ENCODE measurements at places on chromosomes 7 and 10.

DNA sequence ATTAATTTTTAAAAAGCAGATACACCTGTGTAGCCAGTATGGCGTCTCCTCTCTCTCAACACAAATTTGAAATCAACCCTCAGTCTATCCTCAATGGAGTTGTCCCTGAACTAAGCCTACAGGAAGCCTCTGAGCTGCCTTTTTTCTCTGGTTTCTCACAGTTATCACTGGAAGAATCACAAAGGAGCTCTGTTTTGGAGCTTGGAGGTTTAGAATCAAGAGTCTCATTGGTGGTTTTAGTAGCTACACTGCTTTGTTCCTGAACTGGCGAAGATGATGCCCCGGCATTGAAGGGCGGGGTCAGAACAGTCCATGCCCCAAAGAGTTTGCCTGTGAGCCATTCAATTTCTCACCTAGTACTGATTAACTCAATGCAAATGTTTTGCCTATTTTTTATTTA, 16.1 kb upstream of the BTRC start:
- no peak for DNase-seq

DNA sequence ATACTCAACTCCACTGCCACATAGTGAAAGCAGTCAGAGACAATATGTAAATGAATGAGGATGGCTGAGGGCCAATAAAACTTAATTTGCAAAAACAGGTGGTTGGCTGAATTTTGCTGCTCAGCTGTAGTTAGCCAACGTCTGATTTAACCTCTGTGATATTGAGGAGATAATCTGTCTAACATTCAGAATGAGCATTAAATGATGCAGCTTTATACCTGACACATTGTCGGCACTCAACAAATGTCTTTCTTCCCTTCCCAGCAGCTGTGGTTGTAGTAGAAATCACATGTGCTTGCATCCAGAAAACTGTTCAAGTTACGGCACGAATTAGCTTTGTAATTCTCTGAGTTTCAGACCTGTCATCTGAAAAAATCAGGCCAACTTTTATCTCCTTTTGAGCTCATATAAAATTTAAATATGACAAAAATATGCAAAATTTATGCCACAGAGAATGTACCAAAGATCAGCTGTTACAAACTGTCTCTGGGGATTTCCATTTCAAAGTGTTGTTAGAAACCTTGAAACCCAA, 1239.7 kb downstream of the GATA3 start:
- no peak for DNase-seq

- no peak for DNase-seq
Measured at GRCh38 chr7:78170815-78171214, 372.2 kb downstream of the PHTF2 start.

DNA sequence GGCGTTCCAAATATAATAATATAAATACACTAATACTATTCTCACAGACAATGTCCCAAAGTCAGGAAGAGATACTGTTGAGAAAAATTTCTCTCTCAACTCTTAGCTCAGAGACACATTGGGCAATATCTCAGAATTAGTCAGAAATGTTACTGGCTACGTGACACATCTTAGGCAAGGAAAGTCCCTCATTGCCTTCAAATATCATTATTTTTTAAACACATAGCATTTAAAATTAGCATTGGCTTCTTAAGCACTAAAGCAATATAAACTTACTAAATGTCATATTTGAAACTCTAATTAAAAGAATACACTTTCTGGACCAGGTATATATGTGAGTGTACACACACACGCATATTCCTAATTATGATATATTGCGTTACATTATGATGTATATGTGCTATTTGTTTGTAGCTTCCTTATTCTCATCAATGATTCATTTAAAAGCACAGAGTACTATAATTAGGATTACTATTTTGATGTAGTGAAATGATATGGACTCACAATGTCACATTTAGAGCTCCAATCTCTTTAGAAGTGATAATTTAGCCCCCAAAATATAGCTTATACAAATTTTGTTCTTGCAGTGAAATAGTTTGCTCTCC, 255.8 kb downstream of the TWIST1 start:
- no peak for DNase-seq

DNA sequence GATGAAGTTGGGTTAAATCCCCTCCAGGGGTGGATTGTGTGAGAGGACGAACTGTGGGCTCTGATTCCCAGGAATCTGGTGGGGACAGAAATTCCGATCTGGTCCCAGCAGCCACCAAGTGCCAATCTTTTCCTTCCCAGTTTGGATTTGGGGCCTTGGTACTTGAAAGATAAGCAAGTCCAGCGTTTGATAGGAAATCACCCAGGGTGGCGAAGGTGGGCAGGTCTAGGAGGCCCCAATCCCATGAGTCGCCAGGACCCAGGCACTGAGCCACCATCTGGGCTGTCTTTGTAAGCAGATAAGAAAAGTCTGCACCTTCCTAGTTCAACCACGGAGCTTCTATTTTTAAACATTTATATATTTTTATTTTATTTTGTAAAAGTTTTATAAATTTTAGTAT, 122.6 kb upstream of the LSM8 start:
- DNase-seq = no peak

DNA sequence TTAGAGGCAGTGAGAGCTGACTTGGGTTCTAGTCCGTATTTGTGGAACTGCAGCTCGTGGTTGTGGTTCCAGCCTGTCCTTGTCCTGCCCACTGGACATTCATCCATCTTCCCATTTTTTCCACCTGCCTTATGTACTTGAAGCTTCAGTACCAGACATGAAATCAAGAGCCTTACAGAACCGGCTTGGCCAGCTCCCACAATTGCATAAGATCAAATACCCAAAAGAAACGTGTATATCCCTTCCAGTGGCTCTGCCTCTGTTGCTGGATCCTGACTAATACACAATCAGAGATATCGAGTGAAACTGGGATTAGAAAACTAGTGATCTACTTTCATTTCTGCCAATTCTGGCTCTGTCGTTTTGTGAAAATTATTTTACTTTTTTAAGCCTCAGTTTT, 23.8 kb upstream of the LIPA start:
- DNase-seq = no peak

DNA sequence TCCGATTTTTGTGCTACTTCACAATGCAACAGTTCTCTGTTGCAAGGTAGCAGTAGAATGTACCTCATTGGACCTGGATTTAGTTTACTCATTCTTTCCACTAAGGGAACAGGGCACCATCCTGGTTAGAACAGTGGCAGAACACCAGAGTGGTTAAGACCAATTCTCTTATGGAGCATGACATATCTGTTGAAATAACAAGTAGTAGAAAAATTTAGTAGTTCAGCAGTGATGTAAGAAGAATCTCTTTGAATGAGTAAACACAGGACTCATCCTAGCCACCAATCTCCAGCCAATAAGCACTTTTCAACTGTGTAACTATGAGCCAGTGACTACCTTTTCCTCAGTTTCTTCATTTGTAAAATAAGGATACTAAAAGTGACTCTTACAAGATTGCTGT, 2.4 kb downstream of the ANKRD22 start:
- DNase-seq = no peak

GRCh38 chr10:123270221-123270620, 116.0 kb downstream of the BUB3 start:
- DNase-seq = no peak

DNA sequence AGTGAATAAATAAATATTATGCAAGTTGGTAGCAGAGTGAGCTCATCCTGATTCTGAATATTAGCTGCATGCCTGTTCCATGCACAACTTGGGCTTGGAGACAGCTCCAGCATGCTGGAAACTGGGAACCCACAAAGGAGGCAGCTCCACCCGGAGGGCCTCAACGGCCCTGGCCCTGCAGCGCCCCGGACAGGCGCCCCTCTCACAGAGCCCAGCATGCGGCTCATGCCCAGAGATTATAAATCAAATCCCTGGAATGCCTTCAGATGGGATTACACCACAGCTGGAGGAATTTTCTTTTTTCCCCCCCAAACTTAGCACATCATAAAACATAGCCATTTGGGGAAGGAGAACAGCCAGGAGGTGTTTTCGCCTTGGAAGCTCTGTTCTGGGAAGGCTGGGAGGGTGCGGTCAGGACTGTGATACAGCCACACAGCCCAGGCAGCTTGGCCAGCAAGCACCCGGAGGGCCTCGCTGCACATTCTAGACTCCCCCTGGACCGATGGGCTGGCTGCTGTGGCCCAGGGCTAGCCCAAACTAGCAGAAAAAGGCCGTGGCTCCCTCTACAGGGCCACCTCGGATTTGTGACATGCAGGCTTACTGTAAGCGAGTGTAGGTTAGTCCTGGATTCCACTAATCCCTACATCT, 102.4 kb downstream of the PTPN20 start:
- no peak for DNase-seq

GRCh38 chr10:119714484-119714816, 11.4 kb upstream of the INPP5F start:
- DNase-seq = no peak

GRCh38 chr10:5274795-5275194, 78.2 kb downstream of the AKR1C4 start:
- no peak for DNase-seq

DNA sequence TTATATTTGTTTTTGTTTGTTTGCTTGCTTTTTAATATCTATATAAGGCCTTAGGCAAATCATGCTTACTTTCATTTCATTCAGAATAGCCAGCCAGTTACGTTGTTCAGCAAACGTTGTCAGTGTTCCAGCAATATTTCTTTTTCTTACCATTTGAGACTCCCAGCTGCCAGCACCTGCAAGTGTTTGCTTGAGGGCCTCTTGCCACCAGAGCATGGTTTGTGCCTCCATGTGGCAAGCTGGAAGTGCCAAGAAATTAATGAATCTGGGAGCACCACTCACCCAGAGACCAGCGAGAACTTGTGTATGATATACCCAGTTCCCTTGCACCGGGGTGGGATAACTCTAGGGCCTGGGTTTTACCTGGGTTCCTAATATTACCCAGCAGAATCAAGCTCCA, 177.1 kb upstream of the CSTF2T start:
- DNase-seq = no peak

DNA sequence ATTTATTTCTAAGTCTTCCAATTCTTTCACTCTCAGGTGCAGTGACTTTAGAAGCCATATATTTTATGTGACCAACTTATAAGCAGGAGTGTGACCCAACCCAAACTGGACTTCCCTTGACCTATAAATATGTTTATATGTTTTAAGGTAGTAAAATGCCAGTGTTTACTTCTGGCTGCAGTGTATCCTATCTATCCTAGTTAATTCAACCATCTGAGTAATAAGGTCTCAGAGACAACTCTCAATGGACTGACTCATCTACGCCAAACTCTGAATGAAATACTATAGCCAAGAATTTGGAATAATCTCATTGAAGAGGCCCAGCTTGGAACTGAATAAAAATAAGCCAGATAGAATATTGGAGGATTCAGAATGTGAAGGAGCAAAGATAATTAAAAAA, 544.5 kb upstream of the SORCS1 start:
- no peak for DNase-seq

GRCh38 chr10:100717166-100717565, 28.2 kb upstream of the PAX2 start:
- no peak for DNase-seq

GRCh38 chr10:17905491-17905890, 46.2 kb upstream of the SLC39A12 start:
- DNase-seq = no peak

DNA sequence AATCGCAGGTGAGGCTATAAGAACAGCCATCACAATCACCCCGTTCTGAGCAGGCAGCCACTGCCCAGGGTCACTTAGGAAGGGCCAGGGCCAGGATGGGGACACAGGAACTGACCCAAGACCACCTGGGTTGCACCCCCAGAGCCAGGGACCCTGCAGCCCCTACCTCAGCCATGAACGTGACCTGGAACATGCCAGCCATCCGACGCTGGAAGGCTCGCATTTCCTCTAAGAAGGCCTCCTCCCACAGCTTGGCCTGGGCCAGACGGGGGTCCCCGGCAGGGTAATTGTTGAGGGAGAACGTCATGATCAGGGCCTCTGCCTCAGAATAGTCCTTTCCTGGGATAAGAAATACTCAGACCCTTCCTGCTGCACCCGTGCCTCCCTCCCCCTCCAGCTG, 5.0 kb downstream of the NPC1L1 start:
- DNase-seq = no peak

DNA sequence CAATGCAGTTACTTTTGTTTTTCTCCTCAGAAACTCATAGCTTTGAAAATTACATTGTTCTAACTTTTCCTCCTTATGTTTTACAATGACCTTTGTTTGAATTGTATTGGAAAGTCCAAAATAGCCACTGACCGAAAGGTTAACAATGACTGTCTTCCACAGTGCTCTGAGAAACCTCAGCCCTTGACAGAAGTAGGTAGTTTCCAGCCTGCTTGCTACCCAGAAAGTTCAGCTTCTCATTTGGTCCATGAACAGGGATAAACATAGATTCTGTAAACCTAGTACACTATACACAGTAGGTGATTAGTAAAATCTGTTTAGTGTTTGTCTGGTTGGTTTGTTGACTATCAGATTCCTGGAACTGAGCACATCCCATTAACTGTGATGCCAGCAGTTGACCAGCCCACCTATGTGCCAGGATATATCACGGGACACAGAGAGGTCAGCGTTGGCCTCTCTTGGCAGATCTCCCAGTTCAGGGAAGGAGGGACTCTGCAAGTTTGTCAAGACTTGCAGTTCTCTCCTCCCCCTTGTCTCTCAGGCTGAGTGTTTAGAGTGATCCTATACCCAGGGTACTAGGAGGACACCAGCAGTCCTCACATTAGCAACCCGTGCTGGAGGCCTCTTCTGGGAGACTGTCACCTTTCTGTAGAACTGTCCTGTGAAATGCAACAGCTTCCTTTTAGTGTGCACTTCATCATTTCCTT, 297.6 kb downstream of the ARHGAP12 start:
- DNase-seq = no peak

GRCh38 chr7:80807166-80807900, 111.5 kb downstream of the SEMA3C start:
- DNase-seq = no peak

- DNase-seq = no peak
Measured at GRCh38 chr10:112819231-112819630, 130.8 kb upstream of the TCF7L2 start.

GRCh38 chr7:35003679-35004303, 33.5 kb downstream of the DPY19L1 start:
- DNase-seq = no peak

DNA sequence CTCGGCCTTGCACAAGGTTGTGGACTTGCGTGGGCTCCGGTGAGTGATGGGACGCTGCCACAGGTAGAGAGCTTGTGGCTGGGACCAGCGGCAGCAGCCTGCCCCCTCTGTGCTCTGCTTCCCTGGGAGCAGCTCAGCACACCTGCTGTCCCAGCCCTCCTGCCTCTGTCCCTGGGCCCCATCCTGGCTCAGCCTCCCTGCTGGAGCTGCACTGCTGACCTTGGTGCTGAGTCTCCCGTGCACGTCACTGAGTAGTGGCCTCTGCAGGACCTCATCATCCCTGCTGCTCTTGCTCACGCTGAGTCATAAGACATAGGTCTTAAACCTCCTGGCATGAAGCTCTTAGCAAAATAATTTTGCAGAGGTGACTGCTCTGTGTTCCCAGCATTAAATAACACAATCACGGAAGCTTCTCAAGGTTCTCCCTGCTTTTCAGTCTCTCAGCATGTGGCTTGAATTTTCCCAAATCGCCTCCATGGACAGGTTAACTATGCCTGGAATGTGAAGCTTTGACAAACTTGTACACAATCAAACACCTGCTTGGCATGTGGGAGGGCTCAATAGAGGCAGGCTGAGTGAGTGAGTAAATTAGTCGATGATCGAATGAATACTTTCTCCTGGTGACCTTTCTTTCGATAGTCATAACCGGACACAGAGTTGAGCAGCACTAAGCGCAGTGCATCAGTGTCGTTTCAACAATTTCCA, 63.8 kb upstream of the NPS start:
- DNase-seq = no peak
